Suppressor macrophage (primary cell): ENCODE measurements at places on chromosomes 7 and 10.

DNA sequence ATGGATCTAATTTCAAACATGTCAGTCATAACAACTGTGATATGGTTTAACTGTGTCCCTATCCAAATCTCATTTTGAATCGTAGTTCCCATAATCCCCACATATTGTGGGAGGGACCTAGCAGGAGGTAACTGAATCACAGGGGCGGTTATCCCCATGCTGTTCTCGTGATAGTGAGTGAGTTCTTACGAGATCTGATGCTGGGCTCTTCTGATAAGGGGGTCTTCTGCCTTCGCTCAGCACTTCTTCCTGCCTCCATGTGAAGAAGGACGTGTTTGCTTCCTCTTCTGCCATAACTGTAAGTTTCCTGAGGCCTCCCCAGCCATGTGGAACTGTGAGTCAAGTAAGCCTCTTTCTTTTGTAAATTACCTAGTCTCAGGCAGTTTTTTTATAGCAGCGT, 138.0 kb upstream of the PCGF5 start:
- no peak for DNase-seq

- DNase-seq: peak; percentile 74
These were observed 58.8 kb downstream of the PARP12 start for GRCh38 chr7:140003913-140004382.

GRCh38 chr7:35254496-35255442, 869 bp upstream of the TBX20 start:
- DNase-seq: no peak

GRCh38 chr10:69055241-69055640, 32.7 kb upstream of the SRGN start:
- DNase-seq: no peak

- peak; percentile 13 for DNase-seq
These were observed 41.8 kb downstream of the CNNM1 start for GRCh38 chr10:99370993-99371392.

- no peak for DNase-seq
These were observed 65.8 kb downstream of the MTURN start for GRCh38 chr7:30200591-30200990.

GRCh38 chr7:66700633-66701131, 39.9 kb upstream of the RABGEF1 start:
- DNase-seq: no peak

GRCh38 chr10:88439932-88440331, 143.2 kb downstream of the RNLS start:
- no peak for DNase-seq

- no peak for DNase-seq
These were observed 49.9 kb downstream of the SORCS3 start for GRCh38 chr10:104690959-104691358.

GRCh38 chr7:84495128-84495527, 300.5 kb upstream of the SEMA3A start:
- no peak for DNase-seq

GRCh38 chr7:57425969-57426628, 23.9 kb upstream of the ZNF716 start:
- no peak for DNase-seq

- DNase-seq: no peak
These were observed 3.6 kb downstream of the ARL3 start for GRCh38 chr10:102710609-102711008.

- DNase-seq: no peak
These were observed 187.2 kb downstream of the VTI1A start for GRCh38 chr10:112634096-112634830.

DNA sequence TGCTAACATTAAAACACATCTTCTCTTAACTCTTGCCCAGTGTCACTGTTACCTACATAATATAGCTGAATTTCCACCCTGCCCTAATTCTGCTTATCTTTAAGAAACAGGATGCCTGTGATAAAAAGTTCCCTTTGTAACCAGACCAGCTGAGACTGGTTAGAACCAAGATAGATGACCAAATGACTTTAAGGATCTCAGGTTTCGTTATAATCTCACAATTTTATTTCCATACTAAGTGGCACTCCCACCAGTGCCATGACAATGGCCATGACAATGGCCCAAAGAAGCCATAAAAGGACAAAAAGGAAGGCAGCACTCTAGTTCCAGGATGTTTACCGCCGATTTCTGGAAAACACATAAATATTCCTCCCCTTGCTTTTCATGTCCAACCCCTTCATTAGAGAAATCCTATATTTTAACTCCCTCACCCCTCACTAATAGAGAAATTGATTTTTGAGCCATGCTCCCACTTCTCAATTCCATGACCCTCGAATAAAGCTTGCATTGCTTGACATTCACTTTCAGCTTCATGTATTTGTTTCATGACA, 126.1 kb downstream of the ELAPOR2 start:
- no peak for DNase-seq

DNA sequence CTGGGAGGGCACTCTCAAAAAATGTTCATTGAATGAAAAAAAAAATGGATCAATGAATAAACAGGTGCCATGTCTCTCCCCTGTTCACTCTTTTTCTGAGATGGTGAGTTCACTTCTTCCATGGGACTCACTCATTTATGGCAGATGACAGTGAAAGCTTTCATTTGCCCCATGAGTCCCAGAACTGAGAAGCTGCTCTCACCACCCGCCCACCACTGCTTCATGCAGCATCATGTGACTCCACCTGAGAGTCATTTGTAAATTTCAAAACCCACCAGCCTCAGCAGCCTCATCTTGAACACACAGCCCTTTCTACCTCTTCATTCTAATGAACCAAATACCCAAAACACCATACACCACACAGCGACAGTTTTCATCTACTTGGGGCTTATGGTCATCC, 64.9 kb downstream of the SCRN1 start:
- DNase-seq: peak; percentile 39

DNA sequence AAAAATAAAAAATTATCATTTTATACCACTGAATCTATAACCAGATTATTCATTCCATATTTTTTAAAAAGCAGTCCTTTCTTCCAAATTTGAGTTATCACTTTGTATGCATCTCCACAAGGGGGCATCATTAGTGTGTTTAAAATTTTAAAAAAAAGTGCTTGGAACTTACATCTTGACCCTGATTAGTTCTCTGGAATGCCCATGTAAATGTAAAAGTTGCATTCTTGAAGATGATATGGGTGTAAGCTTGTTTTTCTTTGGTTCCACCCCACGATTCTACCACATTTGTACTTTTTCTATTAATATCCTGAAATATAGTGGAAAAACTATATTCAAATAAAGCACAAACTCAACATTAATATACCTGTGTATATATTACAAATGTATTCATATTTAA, 144.9 kb downstream of the ELAPOR2 start:
- no peak for DNase-seq

DNA sequence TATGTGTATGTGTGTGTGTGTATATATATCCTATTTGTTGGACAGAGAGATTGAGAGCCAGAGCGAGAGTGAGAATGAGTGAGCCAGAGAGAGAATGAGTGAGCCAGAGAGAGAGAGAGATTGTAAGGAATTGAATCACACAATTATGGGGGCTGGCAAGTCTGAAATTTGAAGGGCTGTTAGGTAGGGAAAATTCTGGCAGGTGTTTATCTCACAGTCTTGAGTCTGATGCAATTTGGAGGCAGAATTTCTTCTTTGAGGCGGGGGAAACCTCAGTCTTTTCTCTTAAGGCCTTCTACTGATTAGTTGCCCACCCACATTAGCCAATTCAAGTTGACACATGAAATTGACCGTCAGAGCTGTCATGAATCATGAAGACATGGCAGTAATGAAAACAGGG, 41.0 kb upstream of the WASL start:
- DNase-seq: no peak

GRCh38 chr10:128007971-128008370, 101.1 kb downstream of the PTPRE start:
- DNase-seq: no peak

DNA sequence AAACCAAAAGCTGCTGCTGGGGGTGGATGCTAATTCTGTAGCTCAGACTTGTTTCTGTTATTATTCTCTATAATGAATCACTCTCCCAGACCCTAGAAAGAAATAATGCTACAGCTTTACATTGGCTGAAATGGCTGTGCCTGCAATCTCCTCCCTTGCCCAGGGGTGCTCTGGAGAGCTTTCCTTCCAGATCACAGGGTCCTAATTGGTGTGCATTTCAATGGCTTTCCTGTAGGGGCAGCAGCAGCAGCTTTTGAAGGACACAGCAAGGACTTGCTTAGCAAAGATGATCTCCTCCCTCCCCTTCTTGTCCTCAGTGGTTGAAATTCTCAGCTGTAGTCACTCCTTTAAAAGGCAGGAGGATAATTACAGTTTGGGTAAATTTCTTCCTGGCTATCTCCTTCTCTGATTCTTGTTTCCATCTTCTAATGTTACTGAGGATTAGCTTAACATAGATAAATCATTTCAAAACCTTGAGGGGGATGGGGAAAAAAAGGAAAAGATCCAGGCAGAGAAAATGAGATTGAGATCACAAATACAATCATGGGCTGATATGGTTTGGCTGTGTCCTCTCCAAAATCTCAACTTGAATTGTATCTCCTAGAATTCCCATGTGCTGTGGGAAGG, 120.2 kb upstream of the CTTNBP2 start:
- DNase-seq: peak; percentile 40

- DNase-seq: no peak
These were observed 174.6 kb upstream of the TARP start for GRCh38 chr7:38448054-38448453.

- no peak for DNase-seq
These were observed 63.4 kb upstream of the STRIP2 start for GRCh38 chr7:129370812-129371211.

GRCh38 chr7:4220011-4220410, 462.1 kb upstream of the FOXK1 start:
- DNase-seq: no peak

DNA sequence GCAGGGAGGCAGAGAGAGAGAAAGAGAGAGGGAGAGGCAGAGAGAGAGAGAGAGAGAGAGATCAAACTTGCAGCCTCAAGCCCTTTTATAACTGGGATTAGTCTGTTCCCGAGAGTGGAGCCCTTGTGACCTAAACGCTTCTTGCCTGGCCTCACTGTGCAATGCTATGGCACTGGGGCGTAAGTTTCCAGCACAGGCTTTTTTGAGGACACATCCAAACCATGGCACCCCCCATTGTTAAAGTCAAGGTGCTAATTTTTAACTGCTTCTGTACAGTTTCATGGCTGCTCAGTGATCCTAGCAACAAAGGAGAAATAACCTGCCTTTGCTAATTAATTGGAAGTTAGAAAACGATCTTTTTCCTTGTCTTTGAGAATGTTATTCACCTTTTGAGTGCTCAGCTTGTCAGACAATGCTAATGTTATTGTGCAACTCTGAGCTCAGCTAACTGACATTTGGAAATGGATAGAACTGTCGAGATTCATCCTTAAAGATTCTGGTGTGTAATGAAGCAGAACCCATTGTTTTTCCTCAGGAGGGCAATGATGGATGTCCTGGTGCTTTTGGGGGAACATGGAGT, 268.4 kb downstream of the GLRX3 start:
- DNase-seq: no peak

- DNase-seq: no peak
These were observed 150.9 kb upstream of the MEOX2 start for GRCh38 chr7:15837306-15837950.

- DNase-seq: no peak
These were observed 195.9 kb upstream of the ADARB2 start for GRCh38 chr10:1933215-1933614.

- DNase-seq: no peak
These were observed 15.4 kb downstream of the PTEN start for GRCh38 chr10:87878664-87879459.
